ENCODE measurements at places on chromosomes 6 and 20.

DNA sequence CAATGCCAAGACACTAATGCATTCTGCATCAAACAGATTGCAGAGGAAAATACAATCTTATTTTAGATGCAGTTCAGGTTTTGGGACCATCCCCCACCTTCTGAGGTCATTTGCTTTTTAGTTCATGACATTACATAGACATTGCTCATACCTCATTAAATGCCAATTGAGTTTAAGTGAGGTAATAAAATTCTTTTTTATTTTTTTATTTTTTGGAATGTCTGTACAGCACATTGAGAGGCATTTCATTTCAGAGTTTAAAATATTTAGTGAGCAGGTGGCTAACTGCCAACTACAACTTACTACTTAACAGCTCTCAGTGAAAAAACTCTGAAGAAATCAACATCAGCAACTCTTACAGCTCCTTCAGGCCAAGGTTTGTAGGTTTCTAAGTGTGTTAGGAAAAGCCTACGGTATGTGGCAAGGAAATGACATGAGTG is 482.2 kb upstream of the RNF217 start:
- no peak for DNase-seq

DNA sequence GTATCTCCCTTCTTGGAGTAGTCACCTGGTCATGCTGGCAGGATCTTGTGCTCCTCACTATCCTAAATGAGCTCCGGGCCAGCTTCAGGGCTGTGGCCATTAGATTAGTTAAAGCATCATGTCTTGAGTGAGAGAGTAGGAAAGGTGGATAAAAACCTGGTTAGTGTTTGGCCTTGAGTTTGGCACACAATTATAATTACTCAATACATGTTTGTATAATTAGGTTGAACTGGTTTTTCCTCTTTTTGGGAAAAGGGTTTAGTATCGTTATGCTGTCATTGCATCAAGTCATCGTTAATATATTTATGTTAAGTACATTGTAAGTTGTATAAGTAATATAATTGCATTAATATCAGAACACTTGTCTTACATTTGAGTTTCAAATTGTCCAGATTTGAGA is 126.3 kb downstream of the CDKAL1 start:
- no peak for DNase-seq

- no peak for DNase-seq
Measured at GRCh38 chr20:33553516-33553915, 63.6 kb downstream of the CBFA2T2 start.

- no peak for DNase-seq
Measured at GRCh38 chr6:85449388-85449817, 480 bp upstream of the NT5E start.

- no peak for DNase-seq
Measured at GRCh38 chr20:15653396-15654207, 919.6 kb downstream of the KIF16B start.

DNA sequence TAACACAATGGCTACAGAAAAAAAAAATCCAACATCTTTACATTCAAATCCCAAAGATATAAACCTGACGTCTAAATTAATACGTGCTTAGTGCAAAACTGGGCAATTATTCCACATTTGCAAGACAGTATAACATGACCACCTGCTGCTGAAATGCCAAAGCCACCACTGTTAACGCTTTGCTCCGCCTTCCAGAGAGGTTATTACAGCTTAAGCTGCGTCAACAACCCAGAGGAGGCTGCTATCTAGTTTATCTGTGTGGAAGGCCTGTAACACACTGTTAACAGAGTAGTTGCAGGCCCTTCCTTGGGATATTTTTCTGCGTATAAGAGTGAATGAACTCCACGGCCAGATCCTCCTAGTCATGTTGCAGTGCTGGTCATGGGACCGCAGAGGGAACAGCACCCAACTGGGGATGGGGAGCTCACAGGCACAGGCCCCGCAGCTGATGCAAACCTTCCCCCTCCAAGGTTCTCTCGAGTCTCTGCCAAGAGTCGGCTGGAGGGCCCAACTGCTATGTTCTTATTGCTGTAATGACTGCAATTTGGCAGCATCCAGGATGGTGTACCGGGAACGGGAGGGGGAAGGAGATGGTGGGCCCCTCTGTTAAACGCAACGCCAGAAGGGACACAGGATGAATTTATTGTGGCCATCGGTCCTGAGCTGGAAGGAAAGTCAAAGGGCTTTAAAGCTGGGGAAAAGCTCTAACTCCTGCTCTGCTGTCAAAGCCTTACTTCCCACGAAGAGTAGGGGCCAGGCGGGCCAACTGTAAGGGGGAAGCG is 993 bp upstream of the NCOA7 start:
- DNase-seq, result peak; percentile 46

GRCh38 chr6:156729248-156729647 is 47.9 kb upstream of the ARID1B start:
- DNase-seq, result no peak

- no peak for DNase-seq
Measured at GRCh38 chr20:49661560-49662329, 51.9 kb downstream of the B4GALT5 start.
